ENCODE measurements at places on chromosomes 1 and 21.
A peak's percentile ranks its signal among the peaks of the same experiment; 100 is the strongest.

DNA sequence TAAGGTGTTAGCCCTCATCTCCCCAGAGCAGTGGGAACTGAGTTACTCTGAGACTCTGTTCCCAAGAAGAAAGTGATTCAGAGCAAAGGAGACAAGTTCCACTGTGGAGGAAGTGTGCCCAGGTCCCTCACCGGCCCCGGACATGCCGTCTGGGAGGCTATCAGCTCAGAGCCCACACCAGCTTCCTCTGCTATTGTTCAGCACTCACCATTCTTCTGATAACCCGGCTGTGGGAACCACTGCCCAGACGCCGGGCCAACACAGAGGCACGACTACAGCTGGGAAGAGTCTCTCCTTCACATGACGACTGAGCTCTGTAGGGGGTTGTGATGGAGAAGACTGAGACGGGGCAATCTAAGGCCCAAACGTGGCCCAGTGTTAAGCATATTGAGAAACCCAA is 34.2 kb upstream of the GJA5 start:
- no peak for DNase-seq

DNA sequence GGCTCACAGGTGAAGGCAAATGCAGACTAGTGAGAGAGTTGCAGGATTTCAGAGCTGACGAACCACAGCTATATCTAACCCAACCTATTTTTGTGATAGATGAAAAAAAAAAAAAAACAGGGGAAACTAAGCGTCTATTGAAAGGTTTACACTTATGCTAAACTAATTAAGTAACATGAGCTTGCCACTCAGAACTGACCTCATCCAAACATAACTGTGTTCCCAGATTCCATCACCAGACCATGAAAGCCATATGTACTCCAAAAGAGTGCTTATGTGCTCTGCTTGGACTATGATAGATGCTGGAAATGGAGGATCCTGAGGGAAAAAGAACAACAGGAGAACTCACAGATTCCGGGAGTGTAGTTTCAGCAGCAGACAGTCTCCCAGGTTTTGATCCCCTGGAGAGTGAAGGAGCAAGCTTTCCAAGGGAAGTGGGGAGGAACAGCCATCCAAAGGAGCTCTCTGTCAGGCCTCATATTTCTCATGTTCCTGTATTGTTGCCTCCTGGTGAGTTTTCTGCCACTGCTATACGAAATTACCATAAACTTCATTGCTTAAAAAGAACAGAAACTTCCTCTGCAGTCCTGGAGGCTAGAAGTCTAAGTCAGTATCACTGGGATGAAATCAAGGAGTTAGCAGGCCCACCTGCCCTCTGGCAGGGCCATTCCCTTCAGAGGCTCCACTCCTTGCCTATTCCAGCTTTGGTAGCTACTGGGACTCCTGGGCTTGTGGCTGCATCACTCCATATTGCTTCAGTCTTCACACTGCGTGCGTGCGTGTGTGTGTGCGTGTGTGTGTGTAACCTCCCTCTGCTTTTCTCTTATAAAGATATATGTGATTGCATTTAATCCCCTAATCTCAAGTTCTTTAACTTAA is 38.1 kb downstream of the NIBAN1 start:
- no peak for DNase-seq

GRCh38 chr1:229621663-229622062 is 4.3 kb downstream of the TAF5L start:
- DNase-seq = no peak

DNA sequence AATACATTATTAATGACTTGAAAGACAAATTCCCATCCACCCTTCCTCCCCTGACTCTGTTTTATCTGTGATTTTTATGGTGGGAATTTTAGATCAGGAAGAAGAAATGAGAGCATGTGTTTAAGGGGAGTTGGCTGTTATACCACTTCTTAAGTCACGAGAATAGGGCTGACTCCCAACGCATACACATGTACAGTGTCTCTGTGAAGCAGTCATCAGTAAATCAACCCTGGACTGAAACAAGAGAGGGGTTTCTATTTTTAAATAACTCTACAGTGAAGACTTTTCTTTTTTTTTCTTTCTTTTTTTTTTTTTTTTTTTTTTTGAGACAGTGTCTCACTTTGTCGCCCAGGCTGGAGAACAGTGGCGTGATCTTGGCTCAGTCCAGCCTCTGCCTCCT is 106.1 kb downstream of the LBR start:
- no peak for DNase-seq

DNA sequence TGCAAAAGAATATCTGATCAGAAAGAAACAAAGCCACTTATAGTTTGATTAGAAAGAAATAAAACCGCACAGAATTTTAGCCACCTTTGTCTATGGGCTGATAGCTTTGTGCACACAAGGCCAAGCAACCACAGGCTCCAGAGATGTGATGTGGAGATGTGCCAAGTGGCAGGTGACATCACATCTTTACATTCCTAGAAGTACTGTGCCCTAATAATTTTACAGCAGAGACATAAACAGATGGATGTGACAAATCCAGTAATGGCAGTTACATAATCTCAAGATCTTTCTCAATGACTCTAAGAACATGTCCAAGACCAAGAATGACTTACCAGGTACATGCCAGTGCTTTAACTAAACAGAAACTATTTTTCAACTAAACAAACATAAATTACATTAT is 159.5 kb downstream of the LTN1 start:
- no peak for DNase-seq

- peak; percentile 38 for DNase-seq
Measured at GRCh38 chr1:155309423-155310021, 856 bp downstream of the FDPS start.

GRCh38 chr1:1270813-1271212 is 2.8 kb downstream of the UBE2J2 start:
- DNase-seq = no peak

- peak; percentile 47 for DNase-seq
Measured at GRCh38 chr1:207698822-207699483, 52.9 kb upstream of the CD46 start.

- no peak for DNase-seq
Measured at GRCh38 chr1:113975211-113975895, 3.9 kb upstream of the OLFML3 start.

DNA sequence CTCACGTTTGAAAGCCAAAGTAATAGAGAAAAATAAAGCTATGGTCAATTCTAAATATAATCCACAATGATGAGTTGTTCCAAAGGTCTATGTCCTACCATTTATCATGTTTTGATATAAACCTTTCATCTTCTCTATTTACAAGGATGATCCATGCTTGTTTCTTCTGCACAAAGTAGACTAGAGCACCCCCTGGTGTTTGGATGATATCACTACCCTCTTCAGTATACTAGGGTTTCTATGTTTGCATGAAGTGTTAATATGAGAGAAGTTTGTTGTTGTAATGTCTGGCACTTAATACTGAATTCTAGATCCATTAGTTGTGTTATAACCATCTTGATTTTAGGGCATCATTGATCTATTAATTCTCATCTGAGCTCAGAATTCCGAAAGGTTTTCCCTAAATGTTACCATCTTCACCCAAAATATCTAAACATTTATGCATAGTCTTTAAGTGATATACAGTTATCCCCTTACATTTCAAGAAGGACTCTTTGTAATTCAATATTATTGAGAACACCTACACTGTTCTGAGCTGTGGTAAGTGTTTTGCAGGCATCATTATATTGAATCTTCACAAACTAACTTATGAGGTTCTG is 21.1 kb downstream of the CLDN8 start:
- DNase-seq = peak; percentile 11

DNA sequence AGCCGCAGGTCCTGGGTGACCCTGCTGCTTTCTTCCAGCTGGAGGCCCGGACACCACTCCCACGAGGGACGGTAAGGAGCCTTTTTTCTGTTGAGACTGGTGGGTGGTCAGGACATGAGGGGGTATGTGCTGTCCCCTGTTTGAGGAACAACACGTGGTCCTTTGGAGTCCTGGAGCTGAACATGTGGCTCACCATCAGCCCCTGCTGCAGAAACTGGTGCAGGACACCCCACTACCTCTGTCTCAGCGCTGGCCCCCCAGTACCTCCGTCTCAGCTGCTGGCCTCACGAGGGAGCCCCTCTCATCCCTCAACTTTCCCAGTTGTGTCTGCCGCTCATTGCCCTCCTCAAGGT is 34.7 kb downstream of the SLC19A1 start:
- DNase-seq = no peak

DNA sequence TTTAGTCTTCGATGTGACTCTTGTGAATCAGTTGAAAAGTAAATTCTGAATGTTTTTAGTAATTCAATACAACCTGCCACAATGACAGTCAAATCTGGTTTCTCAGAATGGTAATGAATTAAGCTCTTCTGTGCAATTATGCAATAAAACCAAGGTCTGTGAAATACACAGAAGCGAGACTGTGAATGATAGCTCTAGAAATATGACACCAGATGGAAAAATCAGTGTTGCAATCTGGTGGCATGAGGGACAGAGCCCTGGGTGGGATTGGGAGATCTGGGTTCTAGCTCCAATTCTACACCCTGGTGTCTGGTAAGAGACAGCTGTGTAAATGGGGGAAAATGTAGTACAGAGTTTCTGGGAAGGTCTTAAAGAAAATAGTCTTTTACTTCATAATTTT is 586.4 kb upstream of the ZRANB2 start:
- DNase-seq = no peak

GRCh38 chr1:155080312-155081228 is 1.9 kb downstream of the EFNA3 start:
- peak; percentile 73 for DNase-seq

GRCh38 chr1:25063591-25064416 is 133.7 kb upstream of the RUNX3 start:
- DNase-seq = no peak

GRCh38 chr1:67655581-67655980 is 29.4 kb upstream of the GADD45A start:
- DNase-seq = no peak

- DNase-seq = no peak
Measured at GRCh38 chr1:3998086-3998485, 98.0 kb upstream of the C1orf174 start.

- DNase-seq = no peak
Measured at GRCh38 chr21:44525391-44526095, 14.5 kb downstream of the KRTAP10-1 start.

- no peak for DNase-seq
Measured at GRCh38 chr1:194342484-194343262, 1156.3 kb upstream of the B3GALT2 start.

DNA sequence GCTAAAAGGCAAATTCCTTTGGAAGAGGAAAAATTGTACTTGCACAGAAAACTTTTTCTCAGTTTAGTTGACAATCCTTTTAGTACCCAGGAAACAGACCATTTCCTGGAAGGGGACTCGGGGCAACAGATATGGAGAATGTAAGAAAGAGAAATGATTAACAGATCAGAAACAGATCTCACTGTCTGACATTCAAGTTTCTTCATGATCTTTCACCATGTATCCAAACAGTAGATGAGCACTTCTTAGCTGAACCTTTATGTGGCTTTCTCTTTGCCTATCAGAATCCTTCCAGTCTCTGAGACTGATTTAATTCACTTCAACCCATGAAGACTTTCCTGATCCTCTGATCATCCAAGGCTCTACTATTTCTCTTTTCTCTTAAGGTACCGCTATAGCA is 2.7 kb downstream of the TTLL7 start:
- no peak for DNase-seq

DNA sequence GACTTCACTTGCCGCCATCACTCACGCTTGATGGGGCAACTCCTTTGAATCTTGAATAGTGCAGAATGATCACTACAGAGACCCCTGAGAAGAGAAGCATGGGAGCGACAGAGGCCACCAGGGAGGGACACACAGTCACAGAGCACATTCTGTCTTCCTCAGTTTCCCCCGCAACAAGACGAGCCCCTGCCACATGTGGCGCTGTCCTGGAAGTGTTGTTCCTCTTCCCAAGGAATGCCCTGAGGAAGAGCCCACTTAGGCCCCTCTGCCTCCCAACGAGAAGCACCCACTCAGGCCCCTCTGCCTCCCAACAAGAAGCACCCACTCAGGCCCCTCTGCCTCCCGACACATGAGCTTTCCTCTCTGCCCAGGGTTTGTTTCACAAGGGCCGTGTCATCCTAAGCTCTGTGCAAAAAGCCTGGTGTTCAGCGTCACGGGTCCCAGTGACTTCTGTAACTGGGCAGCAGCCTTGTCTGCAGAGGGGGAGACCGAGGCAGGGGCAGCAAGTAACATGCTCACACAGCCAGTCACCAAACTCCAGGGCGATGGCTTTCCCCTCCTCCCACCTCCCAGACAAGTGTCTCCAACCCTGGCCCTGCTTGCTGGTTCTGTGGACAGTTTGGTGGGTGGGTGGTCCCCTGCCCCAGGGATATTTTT is 19.8 kb downstream of the SLC37A1 start:
- DNase-seq = no peak

DNA sequence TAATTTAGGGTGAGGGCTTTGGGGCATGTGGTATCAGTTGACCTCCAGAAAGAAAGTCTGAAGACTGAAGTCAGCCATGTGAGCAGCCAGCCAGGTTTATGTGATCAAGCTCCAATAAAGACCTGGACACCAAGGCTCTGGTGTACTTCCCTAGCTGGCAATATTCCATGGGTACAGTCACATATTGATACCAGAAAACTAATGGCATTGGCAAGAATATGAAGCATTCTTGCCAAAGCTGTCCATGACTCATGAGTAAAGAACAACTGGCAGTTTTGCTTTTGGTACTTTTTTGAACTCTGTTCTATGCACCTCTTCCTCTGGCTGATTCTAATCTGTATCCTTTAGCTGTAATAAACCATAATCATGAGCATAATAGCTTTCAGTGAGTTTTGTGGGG is 415.3 kb upstream of the CAMK1G start:
- DNase-seq = no peak

- no peak for DNase-seq
Measured at GRCh38 chr1:211371406-211372105, 44.9 kb downstream of the TRAF5 start.

GRCh38 chr1:185404291-185404690 is 87.2 kb upstream of the IVNS1ABP start:
- no peak for DNase-seq

GRCh38 chr1:52659356-52659755 is 26.4 kb downstream of the SHISAL2A start:
- no peak for DNase-seq

DNA sequence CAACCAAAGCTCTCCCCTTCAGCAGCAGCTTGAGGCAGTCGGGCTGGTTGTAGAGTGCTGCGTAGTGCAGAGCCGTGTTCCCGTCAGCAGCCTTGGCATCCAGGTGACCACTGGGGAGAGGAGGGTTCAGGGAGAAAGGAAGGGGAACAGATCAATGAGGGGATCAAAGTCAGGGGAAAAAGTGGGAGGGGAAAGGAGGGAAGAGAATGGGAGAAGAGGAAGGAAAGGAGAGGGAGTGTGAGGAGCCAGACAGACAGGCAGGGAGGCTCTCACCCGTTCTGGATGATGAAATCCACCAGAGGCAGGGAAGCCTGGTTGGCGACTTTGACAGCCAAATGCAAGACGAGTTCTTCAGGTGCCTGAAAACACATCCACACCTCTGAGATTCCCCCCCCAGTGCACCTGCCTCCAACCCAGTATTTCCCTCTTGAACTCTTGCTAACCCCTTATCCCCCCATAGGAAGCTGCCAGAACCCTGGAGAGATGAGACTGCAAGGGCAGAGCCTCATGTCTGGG is 9.8 kb upstream of the TCEA3 start:
- DNase-seq = no peak

Data from lung (tissue), 17 donors.